ENCODE measurements at places on chromosomes 12 and 14. TPM values are rescaled to one million over a fixed set of nuclear protein-coding genes. Genes with fewer than 3 reads are reported as not detected.

Gene C14orf180
- polyA plus RNA-seq = 4.9 TPM

Gene NEUROD4
- polyA plus RNA-seq = not detected

Gene HNRNPA1
- polyA plus RNA-seq = 1,848 TPM

Gene CACNA1C
- 2.2 TPM for polyA plus RNA-seq

GRCh38 chr12:46521145-46521544 is 148.6 kb upstream of the SLC38A2 start:
- no peak for DNase-seq

DNA sequence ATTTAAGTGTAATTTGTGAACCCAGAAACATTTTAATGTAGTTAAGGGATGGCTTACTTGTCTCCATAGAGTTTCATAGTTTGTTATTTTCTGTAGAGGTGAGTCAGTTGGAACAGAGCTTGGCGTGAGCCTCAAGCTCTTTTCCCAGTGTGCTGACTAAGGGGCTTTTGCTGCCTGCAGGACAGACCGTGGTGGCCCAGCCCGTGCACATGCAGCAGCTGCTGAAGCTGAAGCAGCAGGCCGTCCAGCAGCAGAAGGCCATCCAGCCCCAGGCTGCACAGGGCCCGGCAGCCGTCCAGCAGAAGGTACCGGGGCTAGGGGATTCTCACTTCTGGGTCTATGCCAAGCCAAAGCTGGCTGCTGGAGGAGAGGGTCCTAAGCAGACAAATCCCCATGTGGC is 76.9 kb downstream of the DDX51 start:
- no peak for DNase-seq

- DNase-seq = no peak
These were observed 236.5 kb upstream of the ATP2B1 start for GRCh38 chr12:89945123-89945522.

DNA sequence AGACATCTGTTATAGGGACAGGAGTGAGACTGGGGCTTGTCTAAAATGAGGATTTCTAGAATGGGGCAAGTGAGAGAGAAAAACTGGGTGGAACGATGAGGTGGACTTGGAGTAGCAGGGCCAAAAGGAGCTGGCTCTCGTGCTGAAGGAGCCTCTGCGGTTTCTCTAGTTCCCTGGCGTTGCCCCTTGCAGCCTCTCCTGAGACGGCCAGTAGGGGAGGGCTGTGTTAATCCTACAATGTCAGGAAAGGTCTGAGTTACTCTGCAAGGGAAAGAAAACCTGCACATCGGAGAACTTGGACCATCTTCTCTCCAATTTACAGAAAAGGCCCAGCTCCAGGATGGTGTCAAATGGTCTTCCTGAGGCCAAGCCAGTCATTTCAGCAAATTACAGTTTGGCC is 963.8 kb upstream of the FLRT2 start:
- DNase-seq = no peak

GRCh38 chr12:113647048-113647447 is 175.4 kb upstream of the LHX5 start:
- no peak for DNase-seq
